NCI-H1930 (cell line): ENCODE measurements at places on chromosomes 6 and 20.

GRCh38 chr6:76465410-76465809, 392.9 kb upstream of the IMPG1 start:
- no peak for DNase-seq

- no peak for DNase-seq
Observed at GRCh38 chr6:126170433-126170832, 169.5 kb upstream of the CENPW start.

GRCh38 chr6:150719099-150719766, 119.5 kb downstream of the PLEKHG1 start:
- no peak for DNase-seq

DNA sequence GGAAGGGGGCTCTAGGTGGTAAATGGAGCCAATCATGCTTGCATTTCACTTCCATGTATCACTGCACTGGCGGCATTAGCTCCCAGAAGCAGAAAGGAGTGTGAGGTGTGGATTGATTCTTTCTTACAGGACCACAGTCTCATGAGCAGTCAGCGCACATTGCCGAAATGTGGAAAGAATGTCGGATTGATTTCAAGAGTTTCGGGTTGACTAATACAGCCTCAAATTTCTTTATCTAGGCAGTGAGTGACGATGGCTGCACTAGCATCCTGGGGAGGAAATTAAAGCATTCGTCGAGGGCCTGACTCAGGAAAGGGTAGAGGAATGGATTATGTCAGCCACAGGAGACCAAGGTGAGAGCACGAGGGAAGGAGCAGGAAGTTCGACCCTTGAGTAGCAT, 222.8 kb upstream of the CDYL start:
- DNase-seq: no peak

DNA sequence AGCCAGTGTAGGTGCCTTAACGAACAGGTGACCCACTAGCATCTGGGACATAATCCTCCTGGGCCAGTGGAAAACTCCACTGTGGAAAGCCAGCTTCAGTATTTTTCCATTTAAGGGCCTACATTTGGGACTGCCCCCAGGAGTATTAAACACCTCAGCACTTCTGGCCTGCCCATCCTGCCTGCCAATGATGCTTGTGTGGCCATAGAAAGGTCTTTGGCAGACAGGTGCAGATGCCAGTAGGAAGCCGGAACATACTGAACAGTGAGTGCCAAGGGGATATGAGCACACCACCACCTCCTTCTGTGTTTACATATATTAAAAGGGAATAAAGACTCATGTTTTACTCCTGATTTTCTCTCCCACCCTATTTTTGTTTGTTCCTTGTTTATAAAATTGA, 19.9 kb downstream of the MCM8 start:
- DNase-seq: no peak

- no peak for DNase-seq
Observed at GRCh38 chr20:1901704-1902103, 6.5 kb downstream of the SIRPA start.
